ENCODE measurements at places on chromosomes 4 and X.

DNA sequence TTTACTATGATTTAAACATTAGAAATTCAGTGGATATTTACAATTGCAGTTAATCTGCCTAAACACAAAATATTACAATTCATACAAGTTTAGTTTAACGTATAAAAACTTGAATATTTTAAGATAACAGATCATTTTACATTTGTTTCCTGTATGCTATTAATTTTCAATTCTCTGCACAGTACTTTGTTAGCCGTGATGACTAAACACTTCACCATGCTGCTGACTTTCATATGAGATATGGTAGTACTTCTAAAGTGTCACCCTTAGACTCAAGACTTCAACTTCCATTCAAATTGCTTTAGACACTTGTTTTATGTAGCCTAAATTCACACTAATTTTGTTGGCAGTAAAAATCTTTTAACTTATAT is 1646.4 kb upstream of the ADGRL3 start:
- DNase-seq: no peak

GRCh38 chrX:111129921-111130320 is 33.9 kb downstream of the PAK3 start:
- DNase-seq: no peak

GRCh38 chr4:69888336-69888735 is 28.4 kb upstream of the SULT1E1 start:
- DNase-seq: no peak

GRCh38 chrX:66000178-66000577 is 39.7 kb downstream of the VSIG4 start:
- DNase-seq: no peak

GRCh38 chr4:3871181-3871852 is 105.1 kb downstream of the ADRA2C start:
- DNase-seq: peak; percentile 17

DNA sequence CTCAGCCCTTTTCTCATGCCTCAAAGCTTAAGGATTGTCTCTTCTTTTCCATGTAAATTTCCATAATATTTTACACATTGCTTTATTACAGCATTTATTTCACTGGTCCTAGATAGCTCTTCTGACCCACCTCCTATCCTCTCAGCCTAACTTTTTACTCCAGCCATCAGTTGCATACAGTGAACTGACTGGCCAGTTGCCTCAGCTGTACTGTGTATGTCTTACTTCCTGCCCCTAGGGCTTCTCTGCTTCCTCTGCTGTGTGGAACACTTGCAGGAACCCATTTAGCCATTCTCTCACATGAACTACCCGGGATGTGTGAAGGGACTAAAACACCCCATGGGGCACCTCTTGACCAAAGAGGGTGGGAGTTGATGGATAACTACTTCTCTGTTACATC is 18.0 kb downstream of the C4orf33 start:
- DNase-seq: no peak

GRCh38 chr4:81923140-81923539 is 450.7 kb downstream of the HNRNPD start:
- DNase-seq: no peak

DNA sequence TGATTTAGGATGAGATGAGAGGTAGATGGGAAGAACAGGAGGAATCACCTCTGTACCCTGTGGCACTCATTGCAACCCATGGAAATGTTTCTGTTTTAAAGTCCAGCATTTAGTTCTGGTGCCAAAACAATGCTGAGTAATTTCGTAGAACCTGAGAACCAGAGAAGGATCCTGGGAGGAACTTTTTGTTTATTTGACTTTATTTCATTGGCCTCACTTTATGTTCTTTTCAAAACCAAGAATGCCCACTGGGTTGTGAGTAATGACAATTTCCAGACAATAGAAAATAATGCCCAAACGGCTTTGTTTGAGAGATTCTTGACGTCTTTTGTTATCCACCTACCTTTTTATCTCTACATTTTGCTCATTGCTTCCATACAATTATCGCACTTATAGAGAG is 111.3 kb downstream of the SHROOM3 start:
- DNase-seq: no peak

GRCh38 chr4:54225598-54226403 is 3.3 kb upstream of the PDGFRA start:
- no peak for DNase-seq

DNA sequence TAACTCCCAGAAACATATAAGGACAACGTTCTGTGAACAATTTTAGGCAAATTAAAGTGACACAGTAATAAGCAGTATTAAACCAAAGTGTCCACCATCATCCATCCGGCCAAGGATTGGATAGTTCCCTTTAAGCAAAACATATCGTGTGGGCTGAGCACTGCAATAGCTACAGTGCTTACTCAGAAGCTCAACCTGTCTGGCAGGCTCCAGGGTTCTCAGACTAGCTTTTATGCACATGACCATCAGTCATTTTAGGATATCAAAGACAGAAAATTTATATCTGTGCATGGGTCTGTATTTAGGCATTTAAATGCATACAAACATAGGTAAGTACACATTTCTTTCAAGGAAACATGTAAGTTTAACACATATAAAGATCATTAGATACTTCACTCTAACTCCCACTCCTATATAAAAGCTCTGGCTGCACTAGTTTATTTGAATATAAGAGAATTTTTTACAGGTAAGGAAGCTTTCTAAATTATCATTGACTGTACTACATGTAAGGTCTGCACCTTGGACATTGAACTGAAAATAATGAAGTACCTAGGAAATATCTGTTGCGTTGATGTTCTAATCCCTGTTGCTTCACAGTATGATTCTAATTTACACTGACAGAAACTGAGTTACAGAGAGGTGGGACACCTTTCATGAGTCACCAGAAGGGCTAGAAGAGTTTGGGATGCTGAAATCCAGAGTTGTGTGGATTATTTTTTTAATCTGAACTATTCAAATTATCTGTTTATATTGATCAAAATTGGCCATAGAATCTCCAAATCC is 67.6 kb downstream of the ELOVL6 start:
- no peak for DNase-seq

GRCh38 chr4:106358899-106359298 is 9.7 kb downstream of the GIMD1 start:
- DNase-seq: no peak

GRCh38 chr4:183300070-183300469 is 20.0 kb downstream of the CLDN22 start:
- DNase-seq: no peak

- no peak for DNase-seq
Observed at GRCh38 chrX:149129767-149130166, 375.3 kb downstream of the IDS start.

DNA sequence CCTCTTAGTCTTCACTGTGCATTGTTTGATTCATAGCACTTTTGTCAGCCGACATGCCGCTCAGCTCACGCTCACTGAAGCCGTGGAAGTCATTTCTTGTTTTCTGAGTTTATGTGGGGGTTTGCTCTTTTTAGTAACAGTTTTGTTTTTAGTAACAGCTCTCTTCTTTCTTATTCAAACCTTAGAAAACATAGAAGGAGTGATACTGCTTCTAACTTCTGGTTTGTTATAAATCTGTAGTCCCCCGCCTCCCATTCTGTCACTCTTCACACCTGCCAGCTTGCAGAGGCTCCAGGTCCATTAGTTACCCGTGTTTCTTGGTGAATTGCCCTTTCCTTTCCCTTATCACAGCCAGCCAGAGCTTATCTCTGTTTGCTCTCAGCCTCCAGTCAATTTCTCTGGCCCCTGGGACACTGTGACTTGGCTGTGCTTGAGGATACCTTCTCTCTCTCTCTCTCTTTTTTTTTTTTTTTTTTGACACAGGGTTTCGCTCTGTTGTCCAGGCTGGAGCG is 50.5 kb downstream of the GRK4 start:
- no peak for DNase-seq

GRCh38 chrX:53486285-53486684 is 52.1 kb upstream of the HSD17B10 start:
- DNase-seq: no peak

DNA sequence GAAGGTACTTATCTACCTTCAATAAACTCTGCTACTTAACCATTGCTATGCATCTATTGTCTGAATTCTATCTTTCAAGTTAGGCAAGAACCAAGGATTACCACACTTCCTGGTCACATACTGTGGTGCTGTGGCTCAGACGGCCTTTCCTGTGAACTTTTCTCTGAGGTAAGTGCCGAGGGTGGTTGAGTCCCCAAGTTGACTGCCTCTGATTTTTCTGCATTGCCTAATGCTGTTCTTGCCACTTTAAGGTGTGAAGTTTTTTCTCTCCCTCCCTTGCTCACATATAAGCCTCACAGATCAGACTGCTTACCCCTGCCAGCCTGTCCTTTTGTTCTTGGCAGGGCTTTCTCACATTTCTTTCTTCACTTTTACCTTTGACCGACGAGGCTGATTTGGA is 348.0 kb upstream of the POU3F4 start:
- DNase-seq: no peak

GRCh38 chr4:74423104-74423503 is 21.8 kb upstream of the AREG start:
- no peak for DNase-seq

GRCh38 chrX:8927066-8927635 is 106.8 kb downstream of the FAM9B start:
- no peak for DNase-seq

- no peak for DNase-seq
Observed at GRCh38 chrX:135383249-135383648, 38.5 kb upstream of the SMIM10L2A start.

DNA sequence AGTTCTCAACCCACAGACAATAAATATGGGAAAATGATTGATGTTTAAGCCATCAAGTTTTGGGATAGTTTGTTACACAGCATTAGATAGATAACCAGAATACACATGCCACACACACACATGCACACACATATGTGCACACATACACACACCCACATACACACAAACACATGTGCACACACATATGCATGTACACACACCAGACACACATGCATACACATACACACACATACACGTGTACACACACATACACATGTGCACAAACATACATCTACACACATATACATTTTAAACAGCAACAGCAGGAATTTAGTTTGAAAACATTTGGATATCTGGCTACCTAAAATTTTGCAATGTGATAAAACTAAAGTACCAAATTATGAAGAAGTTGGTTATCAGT is 42.7 kb upstream of the TMEM150C start:
- no peak for DNase-seq

GRCh38 chr4:63708661-63709060 is 700.6 kb downstream of the TECRL start:
- no peak for DNase-seq

- no peak for DNase-seq
Observed at GRCh38 chr4:1295405-1296055, 5.8 kb downstream of the MAEA start.

DNA sequence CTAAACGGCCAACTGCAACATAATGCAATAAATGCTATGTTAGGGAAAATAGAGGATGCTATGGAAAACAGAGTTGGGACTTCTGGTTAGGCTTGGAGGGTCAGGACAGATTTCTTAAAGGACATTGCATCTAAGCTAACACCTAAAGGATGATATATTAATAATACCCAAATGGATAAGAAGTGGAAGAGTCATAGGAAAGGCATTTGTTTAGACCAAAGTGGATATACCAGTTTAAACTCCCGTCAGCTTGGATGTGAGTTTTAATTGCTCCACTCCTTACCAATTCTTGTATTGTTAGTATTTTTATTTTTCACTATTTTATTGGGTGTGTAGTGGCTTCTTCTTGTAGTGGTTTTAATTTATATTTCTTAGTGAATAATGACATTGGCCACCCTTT is 93.9 kb downstream of the PTPN13 start:
- no peak for DNase-seq

GRCh38 chrX:25754399-25754798 is 383.7 kb upstream of the MAGEB18 start:
- no peak for DNase-seq

DNA sequence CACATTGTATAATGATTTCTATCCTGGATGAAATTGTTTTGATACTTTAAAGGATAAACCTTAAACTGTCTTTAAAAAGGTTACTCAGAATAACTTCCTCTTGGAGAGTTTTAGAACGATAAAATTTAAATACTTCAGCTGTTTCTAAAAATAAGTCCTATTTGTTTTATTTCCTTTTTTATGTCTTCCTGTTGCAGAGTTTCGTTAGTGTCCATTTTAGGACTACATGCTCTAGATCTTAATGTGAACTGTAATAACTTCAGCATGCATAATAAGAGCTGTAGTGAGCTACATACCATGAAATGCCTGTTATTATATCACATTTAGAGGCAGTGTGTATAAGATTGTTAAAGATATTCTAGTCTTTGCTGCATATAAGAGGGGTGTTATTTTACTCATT is 14.6 kb downstream of the ATP10D start:
- DNase-seq: no peak

- DNase-seq: no peak
Observed at GRCh38 chr4:97819294-97819693, 324.0 kb downstream of the STPG2 start.

DNA sequence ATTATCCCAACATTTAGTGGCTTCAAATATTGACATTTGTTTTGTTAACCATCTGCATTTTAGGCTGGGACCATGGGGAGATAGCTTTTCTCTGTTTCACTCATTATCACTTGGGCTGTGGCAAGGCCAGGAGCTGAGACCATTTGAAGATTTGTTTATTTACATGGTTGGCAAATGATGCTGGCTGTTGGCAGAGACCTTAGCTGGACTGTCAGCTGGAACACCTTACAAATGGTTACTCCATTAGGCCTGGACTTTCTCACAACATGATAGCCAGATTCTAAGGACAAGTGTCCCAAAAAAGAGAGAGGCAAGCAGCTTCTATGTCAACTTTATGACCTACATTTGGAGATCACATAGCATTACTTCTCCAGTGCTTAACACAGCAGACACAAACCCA is 130.4 kb downstream of the INPP4B start:
- DNase-seq: no peak

DNA sequence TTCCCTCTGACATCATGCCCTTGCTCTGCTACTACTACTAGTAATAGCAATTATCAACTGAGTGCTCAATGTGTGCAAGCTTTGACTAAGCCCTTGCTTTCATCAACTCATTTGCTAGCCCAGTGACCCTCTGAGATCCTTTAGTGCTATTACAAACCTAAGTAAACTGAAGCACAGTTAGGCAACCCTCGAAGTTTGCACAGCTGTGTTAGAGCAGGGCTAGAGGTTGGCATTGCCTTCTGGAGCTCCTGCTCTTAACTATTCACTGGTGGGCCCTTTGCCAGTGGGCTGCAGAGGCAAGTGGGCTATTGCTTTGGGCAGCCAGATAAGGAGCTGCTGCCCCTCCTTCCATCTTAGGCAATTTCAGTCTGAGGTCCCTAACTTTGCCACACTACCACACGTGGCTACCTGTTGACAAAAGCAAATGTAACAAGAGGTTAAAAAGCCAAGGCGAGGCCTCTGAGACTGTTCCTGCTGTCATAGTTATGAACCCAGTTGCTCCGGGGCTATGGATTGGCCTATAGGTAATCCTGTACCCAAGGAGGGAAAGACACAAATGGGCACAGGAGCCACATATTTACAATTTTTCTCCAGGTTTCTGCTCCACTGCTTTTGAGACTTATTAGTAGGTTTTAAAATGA is 41.5 kb upstream of the ANKRD50 start:
- DNase-seq: no peak

- no peak for DNase-seq
Observed at GRCh38 chr4:162959046-162959445, 207.6 kb downstream of the NAF1 start.
